ENCODE measurements at places on chromosomes 12 and 14.
A peak's percentile ranks its signal among the peaks of the same experiment; 100 is the strongest.

- no peak for DNase-seq
These were observed 29.9 kb upstream of the DDHD1 start for GRCh38 chr14:53183056-53183455.

- no peak for DNase-seq
These were observed 65.8 kb downstream of the RESF1 start for GRCh38 chr12:32024884-32025592.

DNA sequence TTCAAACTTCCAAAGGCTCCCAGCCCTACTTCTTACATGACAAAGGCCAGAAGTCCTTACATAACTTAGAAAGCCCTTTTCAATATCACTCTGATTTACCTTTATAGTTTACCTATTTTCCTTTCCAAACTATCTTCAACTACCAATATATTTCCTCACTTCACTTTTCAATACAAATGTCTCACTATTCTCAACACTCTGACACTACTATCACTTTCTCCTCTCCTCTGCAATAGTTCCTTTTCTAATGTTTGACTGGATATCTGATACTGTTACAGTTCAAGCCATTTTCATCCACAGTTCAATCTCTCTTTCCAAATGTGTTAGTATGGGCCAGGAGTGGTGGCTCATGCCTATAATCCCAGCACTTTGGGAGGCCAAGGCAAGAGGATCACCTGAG lies 3.3 kb downstream of the SARNP start:
- DNase-seq = no peak

GRCh38 chr12:70919597-70920035 lies 922 bp downstream of the PTPRR start:
- DNase-seq = no peak

GRCh38 chr12:107541001-107541705 lies 144.4 kb upstream of the PWP1 start:
- DNase-seq = no peak

DNA sequence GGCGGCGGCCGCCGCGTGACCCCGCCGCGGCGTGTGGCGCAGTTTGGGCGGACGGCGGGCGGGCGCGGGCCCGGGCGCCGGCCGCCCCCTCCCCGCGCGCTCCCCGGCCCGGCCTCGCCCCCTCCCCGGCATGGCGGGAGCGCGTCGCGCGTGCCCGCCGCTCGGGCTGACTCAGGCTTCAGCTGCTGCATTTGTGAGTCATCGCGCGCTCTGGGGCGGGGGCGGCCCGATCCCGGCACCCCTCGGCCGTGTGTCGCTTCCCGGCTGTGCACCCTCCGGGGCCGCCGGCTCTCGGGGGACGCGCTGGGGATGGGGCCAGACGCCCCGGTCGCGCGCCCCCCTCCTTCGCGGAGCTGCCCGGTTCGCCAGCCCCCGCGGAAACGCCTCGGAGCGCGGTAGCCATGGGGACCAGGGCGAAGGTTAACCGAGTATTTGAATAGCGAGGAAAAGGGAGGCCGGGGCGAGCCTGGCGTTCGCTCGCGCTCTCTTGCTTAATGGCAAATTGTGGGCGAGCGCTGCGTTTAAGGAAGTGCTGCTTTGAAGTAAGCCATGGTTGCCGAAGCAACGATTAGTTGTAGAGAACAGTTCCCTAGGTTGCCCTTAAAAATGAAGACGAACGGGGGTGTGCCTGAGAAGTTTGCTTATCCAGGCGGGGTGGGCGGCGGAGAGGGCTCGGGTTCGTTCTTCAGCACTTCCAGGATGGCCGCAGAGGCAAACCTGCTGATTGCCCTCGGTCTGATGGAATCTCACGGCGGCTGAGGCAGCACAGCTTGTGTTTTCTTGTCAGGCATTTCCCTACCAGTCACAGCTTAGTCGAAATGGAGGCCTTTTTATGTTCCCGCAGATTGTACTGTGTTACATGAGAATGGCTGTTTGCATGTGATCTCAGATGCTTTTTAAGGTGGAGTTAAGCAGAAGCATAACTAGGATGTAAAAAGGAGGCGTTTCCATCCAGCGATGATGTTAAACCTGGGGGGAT lies 896 bp downstream of the EIF5 start:
- DNase-seq = peak; percentile 56

- DNase-seq = no peak
These were observed 142.1 kb downstream of the ANO4 start for GRCh38 chr12:100936661-100937060.

GRCh38 chr14:23561259-23561658 lies 5.2 kb downstream of the THTPA start:
- no peak for DNase-seq

DNA sequence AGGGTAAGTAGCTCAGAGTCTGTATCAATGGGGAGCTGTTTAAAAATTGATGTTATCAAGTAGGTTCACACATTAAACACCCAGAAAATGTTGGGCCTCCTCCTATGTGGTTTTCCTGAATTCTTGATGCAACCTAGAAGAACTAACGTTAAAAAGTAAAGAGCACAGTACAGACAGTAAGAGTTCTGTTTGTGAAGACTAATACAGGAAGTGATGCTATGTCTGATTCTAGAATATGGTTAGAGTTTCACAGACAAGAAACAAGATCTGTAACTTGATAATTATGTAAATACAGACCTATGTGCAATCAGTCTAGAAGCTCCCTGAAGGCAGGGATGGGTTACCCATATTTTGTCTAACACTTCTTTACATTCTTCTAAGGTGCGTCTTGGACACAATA lies 214.9 kb upstream of the BTG1 start:
- DNase-seq = no peak

DNA sequence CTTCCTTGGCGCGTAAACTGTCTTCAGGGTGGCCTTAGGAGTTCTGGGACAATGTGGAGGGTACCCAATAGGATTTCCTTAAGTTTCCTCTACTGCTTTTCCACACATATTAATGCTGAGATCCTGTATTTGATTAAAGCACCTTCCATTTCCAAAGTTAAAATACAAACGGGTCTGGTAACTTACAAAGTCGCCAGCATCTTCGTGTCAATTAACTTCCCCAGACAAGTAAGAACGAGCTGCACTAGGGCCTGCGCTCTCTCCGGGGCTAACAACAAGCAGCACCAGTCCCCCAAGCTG lies 130.9 kb downstream of the NDUFA12 start:
- DNase-seq = no peak

- no peak for DNase-seq
These were observed 166.6 kb upstream of the BCL2L14 start for GRCh38 chr12:11904124-11904523.

DNA sequence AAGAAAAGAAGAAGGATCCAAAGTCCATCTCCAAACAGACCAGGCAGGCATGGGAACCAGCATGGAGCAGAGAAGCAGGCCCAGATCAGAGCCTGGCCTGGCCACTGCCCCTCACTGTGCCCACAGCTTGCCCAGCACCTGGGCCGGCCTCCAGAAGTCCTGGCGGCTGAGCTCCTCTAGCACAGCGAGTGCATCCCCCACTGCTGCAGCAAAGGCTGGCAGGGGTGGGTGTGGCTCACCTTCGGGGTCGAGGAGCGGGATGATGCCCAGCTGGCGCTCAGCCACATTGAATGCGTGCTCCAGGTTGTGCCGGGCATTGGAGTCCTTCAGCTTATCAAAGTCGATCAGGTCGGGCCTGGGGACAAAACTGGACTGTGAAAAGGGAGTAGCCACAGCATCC lies 78.7 kb downstream of the SPTB start:
- DNase-seq = no peak

GRCh38 chr14:54194501-54194900 lies 202.3 kb upstream of the CDKN3 start:
- no peak for DNase-seq

- no peak for DNase-seq
These were observed 42.7 kb upstream of the NID2 start for GRCh38 chr14:52111583-52111982.

GRCh38 chr12:99824900-99825542 lies 159.7 kb downstream of the ANKS1B start:
- no peak for DNase-seq

GRCh38 chr14:77260199-77260598 lies 10.8 kb downstream of the NGB start:
- no peak for DNase-seq

DNA sequence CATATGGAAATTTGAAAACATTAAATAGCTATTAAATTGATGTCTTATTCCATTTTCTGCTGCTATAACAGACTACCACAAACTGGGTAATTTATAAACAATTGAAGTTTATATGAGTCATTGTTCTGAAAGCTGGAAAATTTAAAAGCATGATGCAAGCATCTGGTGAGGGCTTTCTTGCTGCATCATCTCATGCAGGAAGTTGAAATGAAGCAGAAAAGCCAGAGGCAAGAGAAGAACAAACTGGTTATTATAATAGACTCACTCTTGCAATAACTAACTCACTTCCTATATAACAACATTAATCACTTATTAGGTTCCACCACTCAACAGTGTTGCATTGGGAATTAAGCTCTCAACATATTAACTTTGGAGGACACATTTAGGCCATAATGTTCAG lies 1277.4 kb downstream of the LRFN5 start:
- no peak for DNase-seq

DNA sequence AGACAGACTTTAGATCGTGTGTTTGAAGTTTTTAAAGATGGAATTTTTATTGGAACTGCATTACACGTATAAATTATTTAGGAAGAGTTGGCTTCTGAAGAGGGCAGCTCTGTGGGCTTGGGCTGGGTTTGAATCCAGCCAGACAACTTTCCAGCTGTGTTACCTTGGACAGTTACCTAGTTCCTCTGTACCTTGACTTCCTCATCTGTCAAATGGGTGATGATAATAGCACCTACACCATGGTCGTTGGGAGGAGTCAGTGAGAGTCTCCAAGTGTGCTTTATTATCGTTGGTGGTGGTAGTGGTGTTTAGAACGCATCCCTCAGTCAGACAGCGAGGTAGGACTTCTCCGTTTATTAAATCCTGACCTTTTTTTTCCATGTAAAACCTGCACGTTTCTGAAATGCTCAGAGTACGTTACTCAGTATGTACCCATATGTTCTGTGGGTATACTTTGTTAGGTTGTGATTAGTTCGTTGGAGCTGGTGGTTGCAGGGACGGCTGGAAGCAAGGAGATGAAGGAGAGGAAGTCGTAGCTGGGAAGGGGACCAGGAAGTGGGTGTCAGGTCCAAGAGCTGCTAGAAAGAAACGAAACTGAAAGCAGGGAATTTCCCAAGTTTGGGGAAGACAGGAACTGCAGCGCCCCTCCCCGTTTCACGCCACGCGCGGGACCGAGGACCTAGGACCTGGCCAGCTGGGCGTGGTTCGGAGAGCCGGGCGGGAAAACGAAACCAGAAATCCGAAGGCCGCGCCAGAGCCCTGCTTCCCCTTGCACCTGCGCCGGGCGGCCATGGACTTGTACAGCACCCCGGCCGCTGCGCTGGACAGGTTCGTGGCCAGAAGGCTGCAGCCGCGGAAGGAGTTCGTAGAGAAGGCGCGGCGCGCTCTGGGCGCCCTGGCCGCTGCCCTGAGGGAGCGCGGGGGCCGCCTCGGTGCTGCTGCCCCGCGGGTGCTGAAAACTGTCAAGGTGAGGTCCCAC lies at the start of gene OAS3:
Gene OAS3, plus strand, starts transcription at position 734 of the 979 bp plus-strand sequence. Its CDS starts 57 bp downstream, at position 791.
- DNase-seq = peak; percentile 49

GRCh38 chr12:52080403-52081251 lies 1.1 kb downstream of the SMIM41 start:
- no peak for DNase-seq

DNA sequence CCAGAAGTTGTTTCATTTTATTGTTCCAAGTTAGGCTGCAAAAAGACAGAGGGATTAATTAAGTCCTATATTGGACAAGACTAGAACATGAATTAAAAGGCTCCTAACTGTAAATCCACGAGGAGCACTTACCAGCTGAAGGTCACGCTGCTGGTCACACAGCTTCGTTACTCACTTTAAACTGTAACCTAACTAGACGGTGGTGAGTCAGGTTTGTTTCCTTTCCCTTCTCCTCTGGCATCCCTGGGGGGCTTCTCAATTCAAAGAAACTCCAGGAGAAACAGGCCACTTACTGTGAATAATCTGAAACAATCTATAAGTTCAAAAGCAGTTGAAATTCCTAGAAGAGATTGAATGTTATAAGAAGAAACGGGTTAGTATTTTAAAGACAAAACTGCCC lies 331.4 kb downstream of the BCAT1 start:
- DNase-seq = no peak

DNA sequence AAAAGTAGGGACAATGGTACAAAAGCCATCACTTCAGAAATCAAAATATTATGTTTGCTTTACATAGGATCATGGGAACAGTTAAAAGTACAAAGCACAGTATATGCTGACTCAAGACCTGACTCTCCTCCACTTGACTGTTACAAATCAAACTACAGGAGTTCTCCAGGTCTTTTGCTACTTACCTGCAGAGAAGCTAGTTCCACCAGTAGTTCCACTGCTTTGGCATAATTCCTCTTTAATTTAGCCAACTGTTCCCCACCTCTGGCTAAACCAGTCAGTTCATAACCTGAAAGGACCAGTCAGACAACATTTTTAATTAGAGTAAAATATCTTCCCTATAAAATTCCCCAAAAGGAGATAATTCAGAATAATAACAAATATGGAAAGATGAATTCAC lies 14.0 kb downstream of the ATP6V1D start:
- no peak for DNase-seq

DNA sequence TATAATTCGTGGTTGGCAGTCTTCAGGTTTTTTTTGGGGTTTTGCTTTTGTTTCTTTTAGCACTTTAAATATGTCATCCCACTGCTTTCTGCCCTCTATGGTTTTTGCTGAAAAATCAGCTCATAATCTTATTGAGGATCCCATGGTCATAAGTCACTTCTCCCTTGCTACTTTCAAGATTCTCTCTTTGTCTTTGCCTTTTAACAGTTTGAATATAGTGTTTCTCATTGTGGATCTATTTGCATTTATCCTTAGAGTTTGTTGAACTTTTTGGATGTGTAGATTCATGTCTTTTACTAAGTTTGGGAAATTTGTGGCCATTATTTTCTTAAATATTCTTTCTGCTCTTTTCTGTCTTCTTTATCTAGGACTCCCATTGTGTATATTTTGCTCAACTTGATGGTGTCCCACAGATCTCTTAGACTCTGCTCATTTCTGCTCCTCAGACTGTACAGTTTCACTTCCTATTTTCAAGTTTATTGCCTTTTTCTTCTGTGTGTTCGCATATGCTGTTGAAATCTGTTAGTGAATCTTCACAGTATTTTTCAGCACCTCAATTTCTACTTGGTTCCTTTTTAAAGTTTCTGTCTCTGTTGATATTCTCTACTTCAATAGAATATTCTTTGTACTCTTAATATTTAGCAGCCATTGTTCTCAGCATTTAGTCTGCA lies 70.8 kb downstream of the WNK1 start:
- DNase-seq = no peak

GRCh38 chr12:102169922-102170621 lies 27.6 kb downstream of the PMCH start:
- DNase-seq = peak; percentile 2

DNA sequence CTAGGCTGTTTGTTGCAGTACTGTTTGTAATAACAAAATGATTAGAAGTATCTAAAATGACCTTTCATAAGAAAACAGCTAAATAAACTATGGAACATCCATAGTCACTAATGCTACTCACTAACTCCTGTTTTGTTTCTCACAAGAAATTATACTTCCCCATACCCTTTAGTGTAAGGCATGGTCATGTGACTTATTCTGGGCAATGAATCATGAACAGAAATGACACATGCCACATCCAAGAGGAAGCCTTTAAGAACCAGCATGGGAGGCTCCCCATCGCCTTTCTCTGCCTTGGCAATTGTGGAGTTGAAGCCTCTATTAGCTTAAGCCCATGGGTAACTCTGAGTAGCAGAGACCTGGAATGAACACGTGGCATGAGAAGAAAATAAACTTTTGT lies 49.3 kb downstream of the KSR2 start:
- no peak for DNase-seq

- DNase-seq = no peak
These were observed 29.7 kb downstream of the LGR5 start for GRCh38 chr12:71469258-71469750.
